Caudate nucleus (tissue), 63 donors: ENCODE measurements at places on chromosomes 2 and 18.

DNA sequence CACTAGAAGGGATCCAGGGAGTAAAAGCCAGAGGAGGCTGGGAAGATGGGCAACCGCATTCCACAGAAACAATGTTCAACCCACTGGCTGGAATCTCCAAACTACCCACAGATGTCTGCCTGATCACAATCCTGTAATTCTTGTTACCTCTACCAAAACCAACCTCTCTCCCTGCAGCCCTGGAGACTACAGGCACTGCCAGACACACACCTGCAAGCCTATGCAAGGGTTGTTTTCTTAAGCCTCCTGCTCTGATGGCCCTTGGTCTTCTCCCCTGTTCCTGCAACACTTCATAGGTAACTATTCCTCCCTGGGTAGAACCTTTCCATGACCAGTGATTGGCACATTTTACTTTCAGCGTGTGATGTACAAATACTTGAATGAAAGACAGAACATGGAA lies 21.9 kb downstream of the ST6GAL2 start:
- DNase-seq: no peak

DNA sequence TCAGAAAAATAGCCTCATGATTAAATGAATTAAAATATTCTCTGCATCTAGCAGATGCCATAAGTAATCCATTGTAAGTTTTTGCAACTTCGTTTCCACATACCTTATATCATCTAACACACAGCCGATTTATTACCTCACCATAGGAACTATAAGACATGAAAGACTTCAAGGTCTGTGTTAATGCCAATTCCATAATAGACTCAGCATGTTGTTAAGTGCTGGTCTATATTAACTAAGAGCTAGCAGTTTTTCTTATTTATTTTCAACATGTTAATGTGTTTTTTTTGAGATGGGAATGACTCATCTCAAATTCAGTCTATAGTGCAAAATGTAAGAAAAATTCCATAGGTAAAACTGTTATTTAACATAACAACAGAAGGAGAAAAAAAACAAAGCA lies 243.9 kb upstream of the GULP1 start:
- DNase-seq: no peak

DNA sequence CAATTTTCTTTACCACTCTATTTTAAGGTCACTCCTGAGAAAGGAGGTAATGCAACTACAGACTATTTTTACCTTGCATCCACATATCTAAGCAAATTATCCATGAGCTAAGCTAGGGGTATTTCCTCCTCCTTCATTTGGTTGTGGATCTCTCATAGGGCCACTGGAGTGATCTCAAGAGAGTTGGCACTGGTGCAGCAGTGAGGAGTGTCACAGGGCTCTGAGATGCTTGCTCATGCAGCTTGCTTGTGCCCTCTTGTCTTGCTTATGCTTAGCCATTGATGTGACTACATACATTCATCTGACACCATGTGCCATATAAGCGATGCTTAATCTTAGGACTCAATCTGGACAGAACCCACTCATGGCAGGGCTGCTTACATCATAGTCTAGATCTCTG lies 950.3 kb downstream of the TSN start:
- DNase-seq: no peak

- no peak for DNase-seq
Measured at GRCh38 chr18:814300-815084, 2.5 kb upstream of the YES1 start.

- no peak for DNase-seq
Measured at GRCh38 chr2:19866771-19867170, 35.0 kb downstream of the TTC32 start.

DNA sequence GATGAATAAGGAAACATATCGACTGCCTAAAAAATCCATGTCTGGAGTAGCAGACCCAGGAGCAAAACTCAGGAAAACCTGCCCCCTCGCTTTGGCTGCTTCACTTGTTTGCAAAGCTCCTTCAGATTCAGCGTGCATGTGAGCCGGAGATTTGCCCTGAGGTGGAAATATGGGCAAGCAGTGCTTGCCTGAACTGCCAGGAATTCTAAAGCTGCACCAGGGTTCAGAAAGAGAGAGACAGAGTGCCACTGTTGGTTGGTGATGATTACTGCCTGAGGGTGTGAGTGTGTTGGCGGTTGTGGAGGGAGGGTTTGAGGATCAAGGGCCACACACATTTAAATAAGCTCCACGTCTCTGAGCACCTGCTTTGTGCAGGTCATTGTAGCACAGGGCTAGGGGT lies 139.6 kb upstream of the RGPD4 start:
- DNase-seq: no peak

DNA sequence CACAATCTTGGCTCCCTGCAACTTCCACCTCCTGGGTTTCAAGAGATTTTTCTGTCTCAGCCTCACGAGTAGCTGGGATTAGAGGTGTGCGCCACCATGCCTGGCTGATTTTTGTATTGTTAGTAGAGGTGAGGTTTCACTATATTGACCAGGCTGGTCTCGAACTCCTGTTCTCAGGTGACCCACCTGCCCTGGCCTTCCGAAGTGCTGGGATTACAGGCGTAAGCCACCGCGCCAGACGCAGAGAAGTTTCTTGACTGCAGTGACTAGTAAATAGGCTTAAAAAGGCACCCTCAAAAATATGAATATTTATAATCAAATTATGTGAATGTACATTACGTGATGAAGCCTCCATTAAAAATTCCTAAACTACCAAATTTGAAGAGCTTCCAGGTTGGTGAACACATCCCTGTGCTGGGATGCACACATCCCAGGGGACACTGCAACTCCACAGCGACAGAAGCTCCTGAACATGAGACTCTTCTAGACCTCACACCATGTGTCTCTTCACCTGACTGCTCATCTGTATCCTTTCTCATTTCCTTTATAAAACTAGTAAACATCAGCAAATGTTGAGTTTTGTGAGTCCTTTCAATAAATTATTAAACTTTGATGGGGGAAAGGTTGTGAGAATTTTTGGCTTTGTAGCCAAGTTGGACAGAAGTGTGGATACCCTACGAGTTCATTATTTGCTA lies 203.3 kb upstream of the SPOPL start:
- DNase-seq: no peak

DNA sequence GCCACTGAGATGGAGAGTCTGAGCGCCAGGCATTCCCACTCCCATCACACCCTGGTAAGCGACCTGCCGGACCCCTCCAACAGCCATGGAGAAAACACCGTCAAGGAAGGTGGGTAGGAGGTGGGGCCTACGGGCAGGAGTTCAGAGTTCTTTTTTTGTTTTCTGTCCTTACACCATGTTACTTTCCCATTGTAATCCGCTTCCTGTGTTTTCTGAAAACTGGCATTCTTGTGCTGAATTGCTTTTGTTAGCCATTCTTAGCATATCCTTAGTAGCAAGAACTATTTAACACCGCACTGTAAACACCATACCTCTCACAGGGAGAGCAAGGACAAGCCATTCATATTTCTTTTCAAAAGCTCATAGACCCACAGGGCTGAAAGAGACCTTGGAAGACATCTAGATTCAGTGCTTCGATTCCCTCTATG lies 46.2 kb downstream of the UNC80 start:
- no peak for DNase-seq

DNA sequence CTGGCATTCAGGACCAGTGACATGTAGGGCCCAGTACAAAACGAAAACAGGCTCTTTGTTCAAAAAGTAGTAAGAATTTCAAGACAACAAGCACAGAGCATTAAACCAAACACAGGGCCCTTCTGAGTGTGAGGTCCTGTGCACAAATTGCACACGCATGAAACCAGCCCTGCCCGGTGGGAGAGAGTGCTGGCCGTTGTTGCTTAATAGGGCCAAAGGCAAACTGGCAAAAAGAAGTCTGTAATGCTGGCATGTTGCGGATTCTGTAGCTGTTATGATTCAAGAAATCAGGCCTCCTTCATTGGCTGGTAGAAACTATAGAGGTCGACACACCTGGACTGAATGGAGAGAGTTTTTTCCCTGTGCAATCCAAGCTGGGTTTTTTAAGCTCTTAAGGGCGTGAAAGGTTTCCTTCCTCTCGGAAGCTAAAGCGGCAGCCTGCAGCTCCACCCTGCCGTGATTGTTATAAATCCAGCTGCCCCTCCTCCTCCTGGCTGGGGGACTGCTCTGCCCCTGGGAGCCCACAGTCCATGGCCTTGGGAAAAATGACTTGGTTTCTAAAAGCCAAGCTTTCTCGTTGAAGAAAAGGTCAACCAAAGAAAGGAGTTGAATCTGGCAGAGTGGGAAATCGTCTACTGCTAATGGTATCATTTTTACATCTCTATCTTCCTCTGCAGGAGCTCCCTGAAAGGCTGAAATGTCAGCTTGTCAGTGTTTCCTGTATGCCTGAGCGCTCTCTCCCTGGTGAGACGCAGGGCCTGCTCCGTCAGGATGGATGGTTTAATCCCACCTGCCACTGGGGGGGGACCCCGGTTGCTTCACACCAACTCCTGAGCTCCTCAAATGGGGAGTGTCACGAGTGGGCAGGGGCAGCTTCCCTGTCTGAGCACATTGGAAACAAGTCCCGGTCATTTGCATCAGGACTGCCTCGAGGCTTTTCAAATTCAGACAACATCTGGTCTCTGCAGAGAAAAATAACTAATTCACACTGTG lies 143.6 kb downstream of the ALPK2 start:
- DNase-seq: no peak

GRCh38 chr2:160294339-160294803 lies 94.3 kb upstream of the ITGB6 start:
- peak; percentile 35 for DNase-seq

GRCh38 chr2:71833855-71834560 lies 313.7 kb downstream of the CYP26B1 start:
- no peak for DNase-seq

GRCh38 chr2:62149708-62150107 lies 46.2 kb upstream of the B3GNT2 start:
- DNase-seq: no peak

DNA sequence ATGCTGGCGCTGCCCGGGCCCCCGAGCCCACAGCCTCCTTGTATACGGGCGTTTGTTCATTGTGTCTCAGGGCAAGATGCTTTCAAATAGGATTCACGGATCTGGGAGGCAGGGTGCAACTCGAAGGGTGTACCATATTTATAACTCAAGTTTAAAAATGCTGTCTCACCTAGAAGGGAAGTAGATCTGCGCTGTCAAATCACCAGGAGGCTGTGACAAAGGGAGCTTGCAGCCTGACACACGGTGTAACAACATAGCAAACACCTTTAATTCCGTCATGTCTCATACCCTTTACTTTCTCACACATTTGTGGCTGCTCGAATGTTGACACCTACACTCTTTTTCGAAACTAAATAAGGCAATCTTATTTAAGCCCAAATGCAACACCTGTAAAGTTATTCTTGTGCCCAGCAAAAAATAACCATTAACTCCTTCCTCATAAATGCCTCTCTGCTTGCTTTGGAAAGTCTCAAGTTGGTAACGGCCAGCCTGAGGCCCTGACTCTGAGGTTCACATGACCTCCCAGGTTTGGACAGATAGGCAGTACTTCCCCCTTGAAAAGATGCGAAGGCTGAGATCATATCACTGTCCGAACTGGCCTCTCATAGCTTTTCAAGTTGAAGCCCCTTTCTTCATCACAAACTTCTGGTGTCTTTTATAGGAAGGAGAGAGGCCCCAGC lies 11.6 kb downstream of the ZEB2 start:
- DNase-seq: peak; percentile 56

DNA sequence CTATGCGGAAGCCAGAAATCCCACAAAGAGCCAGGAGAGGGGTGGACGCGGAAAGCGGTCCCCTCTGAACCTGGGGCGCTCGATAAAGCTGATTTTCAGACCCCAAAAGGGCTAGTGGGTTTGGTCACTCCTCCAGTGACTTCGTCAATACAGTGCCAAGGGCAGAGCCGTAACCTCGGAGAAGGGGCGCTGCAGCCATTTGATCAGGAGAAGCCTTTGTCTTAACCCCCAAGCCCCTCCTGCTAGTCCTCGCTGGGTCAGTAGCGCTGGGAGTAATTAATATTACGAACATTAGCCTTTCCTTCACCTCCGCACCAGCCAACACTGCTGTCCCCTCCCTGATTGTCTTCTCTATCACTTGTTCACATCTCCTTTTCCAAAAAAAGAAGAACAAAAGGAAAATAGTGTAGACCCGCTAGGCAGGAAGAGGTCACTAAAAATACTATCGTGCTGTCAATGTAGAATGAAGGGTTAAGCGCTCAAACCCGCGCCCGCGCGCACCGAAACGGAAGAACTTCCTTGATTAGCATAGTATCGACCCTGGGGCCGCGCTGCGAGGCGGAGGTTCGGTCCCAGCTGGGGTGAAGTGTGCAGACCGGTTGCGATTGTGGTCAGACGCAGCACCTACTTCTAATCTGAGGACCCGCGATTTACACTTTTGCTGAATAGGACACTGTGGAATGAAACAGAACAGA lies 63.2 kb upstream of the MAPRE2 start:
- peak; percentile 26 for DNase-seq

- peak; percentile 56 for DNase-seq
Measured at GRCh38 chr2:217277646-217278398, 418.0 kb upstream of the TNP1 start.

DNA sequence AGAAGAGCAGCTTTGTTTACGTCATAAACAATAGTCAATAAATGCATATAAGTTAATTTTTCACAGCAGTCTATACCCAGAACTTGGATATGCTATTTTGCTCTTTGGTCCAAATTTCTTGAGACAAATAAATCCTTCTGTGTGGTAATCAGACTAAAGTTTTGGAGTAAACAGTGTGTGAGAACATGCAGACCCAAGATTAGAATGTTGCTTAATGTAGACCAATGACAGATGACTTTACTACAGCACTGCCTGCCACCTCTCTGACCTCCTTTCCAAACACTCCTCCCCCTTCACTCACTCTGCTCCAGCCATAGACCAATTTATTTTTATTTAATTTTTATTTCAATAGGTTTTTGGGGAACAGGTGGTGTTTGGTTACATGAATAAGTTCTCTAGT lies 115.3 kb upstream of the TANK start:
- no peak for DNase-seq

GRCh38 chr2:8408560-8409460 lies 273.0 kb upstream of the ID2 start:
- DNase-seq: no peak

- peak; percentile 6 for DNase-seq
Measured at GRCh38 chr2:218569038-218569431, 396 bp downstream of the CNOT9 start.

DNA sequence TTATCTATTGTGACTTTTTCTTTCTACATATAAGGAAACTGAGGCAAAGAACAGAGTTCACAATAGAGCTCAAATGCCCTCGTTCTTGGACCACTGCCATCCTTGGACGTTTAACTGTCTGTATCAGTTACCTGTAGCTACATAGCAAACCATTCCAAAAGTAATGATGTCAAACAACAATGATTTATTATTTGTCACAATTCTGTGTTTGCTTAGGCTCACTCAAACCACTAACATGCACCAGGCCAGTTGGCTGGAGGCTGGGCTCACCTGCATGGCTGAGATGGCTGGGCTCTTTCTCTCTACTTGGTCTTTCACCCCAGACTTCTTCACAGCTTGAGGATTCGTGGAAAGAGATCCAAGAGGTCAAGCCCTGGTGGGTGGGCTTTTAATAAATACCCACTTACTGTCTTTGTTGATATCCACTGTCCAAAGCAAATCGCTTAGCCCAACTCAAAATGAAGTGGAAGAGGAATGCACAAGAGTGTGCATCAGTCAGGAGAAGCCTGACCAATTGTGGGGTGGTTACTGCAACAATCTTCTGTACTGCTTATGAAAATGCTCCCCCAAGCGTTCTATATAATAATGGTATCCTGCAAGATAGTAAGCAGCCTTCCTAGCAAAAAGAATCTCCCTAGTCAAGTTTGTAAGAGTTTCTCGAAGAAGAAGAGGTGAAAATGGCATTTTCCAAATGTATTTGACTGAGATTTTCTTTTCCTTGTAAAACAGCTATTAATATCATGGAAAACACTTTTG lies 163.5 kb upstream of the NT5C1B start:
- DNase-seq: no peak

- DNase-seq: no peak
Measured at GRCh38 chr2:127640082-127641072, 5.6 kb upstream of the GPR17 start.
